ENCODE measurements at places on chromosomes 13 and 19.

DNA sequence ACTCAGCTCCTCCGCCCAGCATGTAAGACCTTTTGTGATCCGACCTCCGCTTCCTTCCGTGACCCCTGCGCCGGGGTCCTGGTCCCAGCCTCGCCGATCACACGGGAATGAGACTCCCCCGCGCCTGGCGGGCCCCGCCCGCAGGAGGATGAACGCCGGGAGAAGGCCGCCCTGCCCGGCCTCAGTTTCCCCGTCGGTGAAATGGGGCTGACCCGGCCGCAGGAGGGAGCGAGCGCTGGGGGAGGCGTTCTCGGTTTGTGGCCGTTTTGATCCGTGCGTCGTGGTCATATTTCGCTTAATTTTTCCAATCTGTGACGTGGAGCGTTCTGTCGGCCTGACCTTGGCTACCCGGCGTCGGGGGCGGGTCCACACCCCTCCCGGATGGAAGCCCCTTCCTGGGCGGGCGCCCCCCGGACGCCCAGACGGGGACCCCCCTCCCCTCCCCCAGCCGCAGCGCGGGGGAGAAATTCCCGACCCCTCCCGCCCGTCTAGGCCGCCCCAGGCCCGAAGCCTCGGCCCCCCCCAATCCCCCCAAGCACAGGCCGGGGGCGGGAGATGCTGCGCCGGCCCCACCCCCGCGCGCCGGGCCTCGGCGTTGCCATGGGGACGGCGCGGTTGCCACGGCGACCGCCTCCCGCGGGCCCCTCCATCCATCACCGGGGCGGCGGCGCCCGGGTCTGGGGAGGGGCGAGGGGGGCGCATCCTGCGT, 11.1 kb downstream of the PALM start:
- no peak for ATAC-seq

DNA sequence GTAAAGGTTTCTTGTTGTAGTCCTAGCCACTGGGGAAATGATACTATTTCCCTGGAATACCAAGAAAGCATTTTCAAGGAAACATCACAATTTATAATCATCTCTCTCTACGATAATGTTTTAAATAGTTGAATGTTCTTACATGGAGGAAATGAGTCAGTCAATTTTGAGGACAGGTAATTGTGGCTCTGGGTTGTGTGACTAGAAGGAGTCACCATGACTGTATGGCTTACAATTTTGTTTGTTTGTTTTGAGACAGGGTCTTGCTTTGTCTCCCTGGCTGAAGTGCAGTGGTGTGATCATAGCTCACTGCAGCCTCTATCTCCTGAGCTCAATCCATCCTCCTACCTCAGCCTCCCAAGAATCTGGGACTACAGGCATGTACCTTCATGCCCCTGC, 47.4 kb downstream of the COG3 start:
- ATAC-seq = no peak

DNA sequence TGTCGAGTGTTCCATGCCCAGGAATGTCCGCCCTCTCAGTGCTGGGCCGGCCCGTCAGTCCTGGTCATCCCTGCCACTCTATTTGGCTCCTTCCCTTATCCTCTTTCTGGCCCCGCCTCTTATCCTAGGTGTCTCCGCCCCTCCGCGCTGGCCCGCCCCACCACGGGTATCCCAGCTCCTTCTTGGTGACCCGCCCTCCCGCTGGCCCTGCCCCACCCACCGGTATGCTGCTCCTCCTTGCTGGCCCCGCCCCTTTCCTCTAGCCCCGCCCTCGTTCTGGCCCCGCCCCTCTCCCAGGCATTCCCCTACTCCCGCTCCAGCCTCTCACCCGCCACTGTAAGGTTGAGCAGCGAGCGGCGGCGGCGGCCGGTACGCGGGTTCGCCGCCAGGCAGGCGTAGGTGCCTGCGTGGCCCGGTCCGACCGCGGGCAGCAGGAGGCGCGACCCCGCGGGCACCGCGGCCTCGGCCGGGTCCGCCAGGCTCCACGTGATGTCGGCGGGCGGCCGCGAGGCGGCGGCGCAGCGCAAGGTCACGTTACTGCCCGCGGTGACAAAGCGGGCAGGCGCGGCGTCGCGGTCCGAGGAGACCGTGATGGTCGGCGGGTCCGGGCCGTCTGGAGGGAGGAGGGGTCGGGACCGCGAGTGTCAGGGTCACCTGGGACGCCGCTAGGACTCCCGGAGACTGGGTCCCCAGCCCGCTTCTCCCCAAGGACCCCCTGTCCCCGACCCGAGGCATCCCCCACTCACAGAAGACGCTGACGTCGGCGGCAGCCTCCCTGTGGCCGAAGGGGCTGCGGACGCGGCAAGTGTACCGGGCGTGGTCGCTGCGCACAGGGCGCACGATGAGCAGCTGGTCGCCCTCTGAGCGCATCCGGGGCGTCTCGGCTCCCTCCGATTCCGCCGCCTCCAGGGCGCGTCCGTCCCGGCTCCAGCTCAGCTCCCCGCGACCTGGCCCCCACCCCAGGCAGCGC, 2.0 kb downstream of the VSIG10L start:
- ATAC-seq = peak; percentile 92

DNA sequence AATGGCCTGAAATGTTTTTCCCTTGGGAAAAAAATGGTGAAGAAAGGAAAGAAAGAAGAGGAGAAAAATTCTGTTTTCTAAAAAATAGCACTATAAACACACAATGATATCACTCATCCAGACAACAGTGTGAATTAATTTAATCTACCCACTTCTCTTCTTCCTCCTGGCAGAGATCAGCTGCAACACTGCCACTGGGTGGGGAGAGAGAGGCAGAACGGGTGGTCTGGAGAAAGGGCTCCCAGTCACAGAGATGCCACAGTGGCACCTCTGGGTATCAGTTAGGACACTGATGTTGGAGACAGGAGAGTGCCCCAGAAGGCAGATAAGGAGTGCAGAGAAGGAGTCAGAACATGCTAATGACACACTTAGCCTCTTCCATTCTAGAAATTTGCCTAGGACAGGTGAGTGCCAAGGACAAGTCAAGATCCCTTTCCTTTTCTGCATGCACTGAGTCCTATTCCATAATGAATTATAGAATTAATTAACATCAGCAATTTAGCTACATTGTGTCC, 168.6 kb downstream of the SUCLA2 start:
- ATAC-seq = no peak

- ATAC-seq = no peak
Measured at GRCh38 chr13:44867825-44868224, 121.4 kb downstream of the NUFIP1 start.

- no peak for ATAC-seq
Measured at GRCh38 chr19:16888629-16889365, at the start of gene F2RL3. F2RL3 (plus strand) TSS chr19:16888999; CDS start chr19:16889190, 191 bp downstream.

DNA sequence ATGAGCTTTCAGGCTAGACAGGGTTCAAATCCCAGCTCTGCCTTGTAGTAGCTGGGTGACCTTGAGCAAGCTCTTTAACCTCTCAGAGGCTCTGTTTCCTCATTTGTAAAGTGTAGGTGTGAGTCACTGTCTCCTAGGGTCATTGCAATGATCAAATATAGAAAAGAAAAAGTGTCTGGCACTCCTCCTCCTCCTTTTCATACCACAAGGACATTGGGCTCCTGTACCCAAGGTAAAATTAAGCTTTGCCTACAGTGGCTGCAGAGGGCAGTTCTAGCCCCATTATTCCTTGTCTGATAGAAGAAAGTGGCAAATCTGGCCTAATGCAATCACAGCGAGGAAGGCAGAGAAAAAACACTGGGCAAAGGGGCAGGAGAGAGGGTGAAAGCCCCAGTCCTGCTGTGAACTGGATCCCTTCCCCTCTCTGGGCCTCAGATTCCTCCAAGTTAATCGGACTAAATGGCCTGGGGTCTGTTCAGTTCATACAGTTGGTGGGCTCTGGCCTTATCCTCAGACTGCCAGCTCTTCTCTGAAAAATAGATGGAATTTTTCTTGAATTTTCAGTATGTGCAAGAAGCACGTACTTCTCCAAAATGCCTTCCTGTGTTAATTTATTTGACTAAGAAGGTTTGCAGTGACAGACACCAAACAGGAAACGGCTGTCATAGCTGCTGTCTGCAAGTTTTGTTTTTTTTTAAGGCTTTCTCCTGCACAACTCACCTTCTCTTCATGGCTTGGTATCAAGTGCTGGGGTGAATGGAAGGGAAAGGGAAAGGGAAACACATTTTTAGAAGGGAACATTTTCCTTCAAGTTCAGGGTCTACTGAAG, 35.3 kb downstream of the RGCC start:
- ATAC-seq = no peak

DNA sequence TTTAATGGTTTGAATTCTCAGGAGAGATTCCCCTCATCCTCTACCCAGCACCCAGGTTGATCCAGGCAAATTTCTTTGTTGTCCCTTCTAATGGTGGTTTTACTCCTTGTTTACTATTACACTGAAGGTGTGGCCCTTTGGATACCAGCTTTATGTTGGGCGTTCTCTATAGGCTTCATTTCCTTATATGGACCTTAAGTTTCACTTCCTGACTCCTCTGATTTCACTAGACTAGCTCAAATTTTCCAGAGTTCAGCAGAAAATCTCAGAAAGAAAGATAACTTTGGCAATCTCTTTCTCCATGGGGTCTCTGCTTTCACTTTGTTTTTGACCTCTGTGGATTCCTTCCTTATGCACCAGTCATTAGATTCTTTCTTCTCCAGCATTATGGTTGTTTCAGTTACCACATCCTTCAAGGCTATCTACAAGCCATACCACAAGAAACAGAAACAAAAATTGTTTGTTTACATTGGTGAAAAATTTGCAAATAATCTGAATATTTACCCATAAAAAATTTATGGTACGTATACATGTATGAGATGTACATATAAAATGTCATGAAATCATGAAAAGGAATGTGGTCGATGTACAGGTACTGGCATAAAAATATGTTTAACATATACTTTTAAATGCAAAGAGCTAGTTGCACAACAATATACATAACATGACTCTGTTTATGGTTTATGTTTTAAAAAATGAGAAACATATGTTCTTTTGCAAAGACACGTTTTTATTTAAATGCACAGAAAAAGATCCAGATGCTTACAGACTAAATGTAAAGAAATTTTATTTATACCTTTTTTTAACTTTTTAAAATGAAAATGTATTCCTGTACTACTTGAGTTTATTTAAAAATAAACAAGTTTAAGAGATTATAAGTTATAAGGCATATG, 212.6 kb downstream of the LACC1 start:
- ATAC-seq = no peak

DNA sequence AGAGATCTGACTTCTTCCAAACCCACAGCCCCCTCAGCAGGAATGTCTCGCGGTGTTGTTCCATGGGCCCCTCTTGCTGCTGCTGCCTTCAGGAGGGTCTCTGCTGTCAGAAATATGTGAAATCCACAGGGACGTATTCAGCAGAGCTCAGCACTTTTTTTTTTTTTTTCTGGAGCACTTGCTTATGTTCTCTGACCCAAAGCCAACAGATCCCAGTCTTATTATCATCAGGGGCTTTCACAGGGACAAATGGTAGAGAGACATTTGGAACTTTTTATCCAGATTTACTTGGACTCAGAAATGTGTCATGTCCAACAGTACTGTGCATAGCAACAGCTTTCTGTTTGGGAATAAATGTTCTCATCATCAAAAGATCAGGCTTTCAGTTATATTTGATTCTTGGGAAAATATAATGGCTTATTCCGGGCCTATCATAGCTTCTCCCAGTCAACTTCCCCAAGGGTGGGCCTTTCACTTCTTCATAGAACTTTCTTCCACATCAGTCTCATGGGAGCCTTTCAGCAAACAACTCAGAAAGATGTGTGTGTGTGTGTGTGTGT, 332.7 kb downstream of the ZNF536 start:
- ATAC-seq = no peak

DNA sequence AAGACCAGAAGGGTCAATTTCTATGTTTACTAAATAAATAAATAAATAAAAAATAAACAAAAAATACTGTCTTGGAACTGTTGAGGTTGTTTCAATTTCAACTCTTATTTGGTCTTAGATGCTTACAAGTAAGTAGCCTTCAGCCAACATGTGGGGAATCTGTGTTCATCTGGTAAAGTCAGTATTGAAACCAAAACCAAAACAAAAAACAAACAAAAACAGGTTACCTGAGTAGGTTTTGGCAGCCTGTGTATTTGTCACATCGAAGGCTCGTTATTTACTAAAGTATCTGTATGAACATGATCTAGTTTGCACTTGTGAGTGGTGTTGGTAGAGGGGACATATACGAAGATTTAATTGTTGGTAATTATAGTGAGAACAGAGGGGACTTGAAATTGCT, 471.5 kb downstream of the SLITRK5 start:
- no peak for ATAC-seq

GRCh38 chr19:55594996-55595545, 4.2 kb downstream of the FIZ1 start:
- no peak for ATAC-seq

DNA sequence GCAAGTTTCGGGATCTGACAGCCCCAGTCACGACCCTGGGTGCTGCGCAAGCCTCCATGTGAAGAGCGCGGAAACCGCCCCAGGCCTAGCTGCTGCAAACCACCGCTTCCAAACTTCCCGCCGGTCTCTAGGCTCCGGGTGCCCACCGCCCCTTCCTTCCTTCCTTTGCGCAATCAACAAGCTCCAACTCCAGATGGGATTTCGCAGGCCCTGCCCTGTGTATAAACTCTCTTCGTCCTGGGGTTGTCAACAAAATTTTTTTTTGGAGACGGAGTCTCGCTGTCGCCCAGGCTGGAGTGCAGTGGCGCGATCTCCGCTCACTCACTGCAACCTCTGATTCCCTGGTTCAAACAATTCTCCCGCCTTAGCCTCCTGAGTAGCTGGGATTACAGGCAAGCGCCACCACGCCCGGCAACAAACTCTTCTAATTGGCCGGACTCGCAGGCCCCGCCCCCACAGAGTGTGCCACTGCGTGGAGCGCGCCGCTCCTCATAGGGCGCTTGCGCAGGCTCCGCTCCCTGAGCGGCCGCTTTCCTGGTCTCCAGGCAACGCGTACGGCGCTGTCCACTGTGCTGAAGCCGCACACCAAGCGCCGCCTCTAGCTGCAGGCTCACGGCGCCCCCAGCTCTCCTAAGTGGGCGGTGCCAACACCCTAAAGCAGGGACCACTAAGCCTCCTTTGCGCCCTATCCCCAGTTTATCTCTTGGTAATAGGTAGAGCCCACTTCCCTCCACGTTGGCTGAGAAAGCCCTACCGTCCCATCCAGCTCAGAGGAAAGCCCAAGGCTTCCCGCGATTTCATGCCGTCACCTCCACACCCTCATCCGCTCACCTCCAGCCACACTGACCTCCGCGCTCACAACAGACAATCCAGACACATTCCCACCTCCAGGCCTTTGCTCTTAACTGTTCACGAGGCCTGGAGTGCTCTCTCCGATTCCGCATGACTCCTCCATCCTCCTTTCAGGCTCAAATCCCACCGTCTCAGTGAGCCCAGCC, 5.5 kb upstream of the QTRT1 start:
- peak; percentile 92 for ATAC-seq
